Fibroblast of upper back skin (primary cell): ENCODE measurements at places on chromosomes 2 and 18.

DNA sequence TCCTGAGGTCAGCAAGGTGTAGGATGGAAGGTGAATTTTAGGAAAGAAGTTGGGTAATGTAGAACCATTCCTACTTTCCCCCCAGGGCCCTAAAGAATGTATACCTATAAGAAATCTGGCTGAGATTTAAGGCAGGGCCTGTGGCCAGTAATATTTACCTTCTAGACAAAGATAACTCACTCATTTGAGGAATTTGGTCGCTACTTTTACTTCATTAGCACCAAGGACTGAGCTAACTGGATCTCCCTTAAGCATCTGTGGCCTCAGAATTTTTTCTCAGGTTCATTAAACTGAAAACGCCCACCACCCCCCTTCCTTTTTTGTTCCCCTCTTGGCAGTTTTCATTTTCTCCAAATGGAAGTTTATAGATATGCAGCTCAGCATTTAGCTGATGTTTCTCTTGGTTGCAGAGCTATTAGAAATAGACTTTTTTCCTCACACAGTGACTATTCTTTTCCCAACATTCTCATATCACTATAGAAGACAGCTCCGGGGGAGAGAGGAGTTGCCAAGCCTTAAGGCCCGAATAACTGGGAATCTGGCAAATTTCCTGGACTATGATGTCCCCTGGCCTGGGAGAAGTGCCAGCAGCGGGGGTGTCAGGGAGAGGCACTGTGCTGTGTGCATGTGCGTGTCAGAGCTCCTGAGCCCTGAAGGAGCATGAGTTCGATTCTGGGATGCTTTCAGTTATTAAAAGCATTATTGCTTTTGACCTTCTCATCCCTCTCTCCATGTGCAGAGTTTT, 310.9 kb downstream of the PRKCE start:
- peak; percentile 82 for DNase-seq

- DNase-seq = no peak
These were observed 78.3 kb downstream of the TMEM163 start for GRCh38 chr2:134640494-134640893.

- peak; percentile 25 for DNase-seq
These were observed 51.4 kb upstream of the SCN1A start for GRCh38 chr2:166179201-166179600.

- DNase-seq = no peak
These were observed 443.7 kb downstream of the DSEL start for GRCh38 chr18:67072791-67073190.

- DNase-seq = no peak
These were observed 13.9 kb downstream of the PAX8 start for GRCh38 chr2:113264713-113265403.

- peak; percentile 92 for DNase-seq
These were observed 133.4 kb downstream of the AFF3 start for GRCh38 chr2:100008956-100009355.

DNA sequence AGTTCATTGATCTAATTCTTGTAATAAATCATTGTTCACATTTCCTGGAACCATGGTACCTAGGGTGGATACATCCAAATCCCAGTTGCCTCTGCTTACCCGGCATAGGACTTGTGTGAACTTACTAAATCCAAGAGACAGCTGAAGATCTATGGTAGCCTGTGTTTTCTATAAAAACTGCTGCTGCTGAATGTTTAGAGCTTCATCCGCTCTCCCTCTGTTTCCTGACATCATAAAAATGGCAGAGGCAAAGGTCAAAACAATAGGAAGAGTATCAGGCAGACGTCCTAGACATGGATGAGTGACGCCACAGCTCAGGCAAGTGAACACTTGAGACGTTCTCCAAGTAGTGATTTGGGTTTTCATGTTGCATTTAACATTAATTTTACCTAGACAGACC, 258.3 kb downstream of the ALPK2 start:
- DNase-seq = no peak

DNA sequence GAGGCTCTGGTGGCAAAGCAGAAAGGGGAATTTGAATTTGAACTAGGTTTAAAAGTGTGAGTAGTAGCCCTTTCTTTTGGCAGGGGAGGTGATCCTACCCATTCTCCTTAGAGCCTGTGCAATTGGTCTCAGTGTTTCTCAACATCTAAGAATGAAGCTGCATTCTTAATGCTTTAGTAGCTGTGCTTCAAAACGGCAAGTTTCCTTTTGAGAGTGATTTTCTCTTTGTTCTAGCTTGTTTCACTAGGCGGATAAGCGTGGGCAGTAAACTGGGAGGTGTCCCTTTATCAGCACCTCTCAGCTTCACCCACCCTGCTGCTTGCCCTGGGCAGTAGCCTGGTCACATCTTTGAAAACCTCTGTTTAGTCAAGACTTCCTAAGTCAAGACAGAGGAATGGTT, 6.7 kb downstream of the CRIM1 start:
- DNase-seq = peak; percentile 75
